Dermis lymphatic vessel endothelial cell (primary cell): ENCODE measurements at places on chromosomes 6 and 20. TPM values are rescaled to one million over a fixed set of nuclear protein-coding genes. Genes with fewer than 3 reads are reported as not detected.

The CST2 gene
- total RNA-seq, result not detected in 2 replicates

The CD93 gene
- 40.5 and 48.4 TPM in 2 replicates for total RNA-seq

The MACROD2 gene
- 0.76 and 0.95 TPM in 2 replicates for total RNA-seq

The TFAP2D gene
- total RNA-seq, result not detected in 2 replicates

The OR2B6 gene
- 0.09 TPM in 1 of 2 replicates, not detected in the other for total RNA-seq

The WFDC12 gene
- total RNA-seq, result not detected in 2 replicates

The L3MBTL1 gene
- total RNA-seq, result 3.4 and 4.9 TPM in 2 replicates

The OXT gene
- total RNA-seq, result not detected in 2 replicates

The RSPH4A gene
- 0.65 and 2.6 TPM in 2 replicates for total RNA-seq

The TRERF1 gene
- total RNA-seq, result under 0.01 TPM in 2 replicates

The ZKSCAN3 gene
- total RNA-seq, result 2.2 and 6.3 TPM in 2 replicates

The CLPSL2 gene
- total RNA-seq, result not detected in 2 replicates

The ANGPT4 gene
- not detected in 2 replicates for total RNA-seq

The SLC17A4 gene
- total RNA-seq, result not detected in 2 replicates

The C20orf204 gene
- 3.3 and 5.8 TPM in 2 replicates for total RNA-seq

The OR12D2 gene
- total RNA-seq, result not detected in 2 replicates

The GABRR2 gene
- 0.43 and 0.77 TPM in 2 replicates for total RNA-seq

The C20orf202 gene
- under 0.01 and 0.17 TPM in 2 replicates for total RNA-seq

The GPR6 gene
- not detected in 2 replicates for total RNA-seq

The ERVFRD-1 gene
- not detected in 2 replicates for total RNA-seq

The MAS1 gene
- total RNA-seq, result not detected in 2 replicates

The MRPS18A gene
- 43.9 and 46.5 TPM in 2 replicates for total RNA-seq

The ZBTB46 gene
- 78.5 and 87.3 TPM in 2 replicates for total RNA-seq

The C4B gene
- total RNA-seq, result 1.1 and 1.3 TPM in 2 replicates

The PDE7B gene
- total RNA-seq, result 4.5 and 18.2 TPM in 2 replicates

The PLN gene
- total RNA-seq, result under 0.01 TPM in 1 of 2 replicates, not detected in the other

The SGK2 gene
- 0.09 and 0.43 TPM in 2 replicates for total RNA-seq

The PLCB1 gene
- 16.6 and 20.0 TPM in 2 replicates for total RNA-seq

The CALHM6 gene
- total RNA-seq, result 3.7 and 4.2 TPM in 2 replicates

The GLP1R gene
- not detected in 2 replicates for total RNA-seq

The BTBD3 gene
- total RNA-seq, result 76.8 and 151 TPM in 2 replicates

The TUBB1 gene
- not detected in 2 replicates for total RNA-seq

The CGA gene
- 0.11 TPM in 1 of 2 replicates, not detected in the other for total RNA-seq

The PRICKLE4 gene
- 6.3 and 6.9 TPM in 2 replicates for total RNA-seq

The ENPP5 gene
- not detected in 2 replicates for total RNA-seq

The RPRD1B gene
- total RNA-seq, result 14.8 and 15.6 TPM in 2 replicates

The MYH7B gene
- total RNA-seq, result under 0.01 and 0.11 TPM in 2 replicates

The RUNX2 gene
- under 0.01 TPM in 1 of 2 replicates, not detected in the other for total RNA-seq

The RPS18 gene
- total RNA-seq, result 4,072 and 4,082 TPM in 2 replicates

The SMIM8 gene
- 2.5 and 4.4 TPM in 2 replicates for total RNA-seq

The COL9A1 gene
- total RNA-seq, result not detected in 2 replicates

The CRISP3 gene
- not detected in 2 replicates for total RNA-seq

The LEMD2 gene
- total RNA-seq, result 35.1 and 38.8 TPM in 2 replicates

The BMP7 gene
- not detected in 2 replicates for total RNA-seq

The NT5E gene
- total RNA-seq, result 72.6 and 114 TPM in 2 replicates

The DTNBP1 gene
- total RNA-seq, result 7.8 and 10.8 TPM in 2 replicates

The SAMD5 gene
- total RNA-seq, result 0.43 and 2.4 TPM in 2 replicates

The ZC2HC1B gene
- total RNA-seq, result not detected in 2 replicates

The NUP153 gene
- total RNA-seq, result 22.4 and 24.8 TPM in 2 replicates
